ENCODE measurements at places on chromosomes 5 and 9.
A peak's percentile ranks its signal among the peaks of the same experiment; 100 is the strongest.

DNA sequence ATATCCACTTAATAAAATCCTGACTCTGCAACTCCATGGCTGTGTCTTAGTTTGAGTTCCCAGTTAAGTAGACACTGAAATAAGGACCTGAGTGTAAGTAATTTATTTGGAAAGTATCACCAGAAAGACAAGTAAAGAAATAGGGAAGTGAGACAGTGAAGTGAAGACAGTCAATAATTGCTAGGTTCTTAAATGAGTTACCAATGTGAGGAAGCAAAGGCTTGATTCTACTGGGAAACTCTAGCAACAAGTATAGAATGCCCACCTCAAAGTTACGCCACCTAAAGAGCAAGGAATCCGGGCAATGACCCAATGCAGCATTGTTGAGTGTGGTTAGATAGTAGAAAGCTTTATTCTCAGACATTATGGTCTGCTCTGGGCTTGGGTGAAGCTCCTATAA lies 383.9 kb downstream of the TLR4 start:
- no peak for DNase-seq

DNA sequence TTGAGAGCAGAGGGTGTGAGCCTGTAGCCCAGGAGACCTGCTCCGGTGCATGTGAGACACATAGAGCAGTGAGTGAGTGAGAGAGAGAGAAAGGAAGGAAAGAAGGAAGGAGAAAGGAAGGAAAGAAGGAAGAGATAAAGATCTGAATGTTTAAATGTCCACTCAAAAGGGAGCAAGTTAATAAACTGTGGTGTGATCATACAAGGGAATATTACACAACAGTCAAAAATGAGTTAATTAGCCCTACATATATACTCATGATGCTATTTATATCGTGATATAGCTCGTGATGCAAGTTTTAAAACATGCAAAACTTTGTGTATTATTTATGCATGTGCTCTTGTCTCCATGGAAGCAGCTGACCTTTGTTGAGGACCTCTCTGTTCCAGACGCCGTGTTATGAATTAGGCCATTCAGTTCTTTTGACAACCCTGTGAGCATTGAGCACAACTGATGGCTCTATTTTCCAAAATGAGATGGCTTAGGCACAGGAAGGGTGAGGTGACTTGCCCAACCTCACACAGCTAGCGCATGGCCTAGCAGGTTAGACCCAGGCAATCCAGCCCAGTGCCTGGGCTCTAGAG lies 70.6 kb downstream of the HMCN2 start:
- DNase-seq = no peak

DNA sequence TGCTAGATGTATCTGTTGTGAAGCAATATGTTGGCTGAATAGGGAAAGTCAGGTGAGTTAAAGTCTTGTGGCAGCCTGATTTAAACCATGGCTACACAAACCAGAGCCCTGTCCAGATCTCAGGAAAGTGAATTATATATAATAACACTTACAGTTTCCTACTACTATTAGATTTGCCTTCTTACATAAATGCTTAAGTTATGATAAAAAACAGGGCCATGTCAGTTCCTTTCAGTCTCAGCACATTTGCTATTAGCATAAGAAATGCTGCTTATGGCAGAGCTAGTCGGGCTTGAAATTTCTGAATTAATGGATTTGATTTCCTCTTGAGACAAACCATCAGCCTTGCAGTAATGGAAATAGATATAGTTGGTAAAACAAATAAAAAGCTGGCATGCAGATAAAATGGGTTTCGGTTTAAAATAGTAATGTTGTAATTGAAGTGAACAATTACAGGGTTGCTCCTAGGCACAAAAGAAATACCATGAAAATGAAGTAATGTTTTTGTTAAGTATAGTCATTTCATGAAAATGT lies 664.2 kb upstream of the ZNF608 start:
- no peak for DNase-seq

DNA sequence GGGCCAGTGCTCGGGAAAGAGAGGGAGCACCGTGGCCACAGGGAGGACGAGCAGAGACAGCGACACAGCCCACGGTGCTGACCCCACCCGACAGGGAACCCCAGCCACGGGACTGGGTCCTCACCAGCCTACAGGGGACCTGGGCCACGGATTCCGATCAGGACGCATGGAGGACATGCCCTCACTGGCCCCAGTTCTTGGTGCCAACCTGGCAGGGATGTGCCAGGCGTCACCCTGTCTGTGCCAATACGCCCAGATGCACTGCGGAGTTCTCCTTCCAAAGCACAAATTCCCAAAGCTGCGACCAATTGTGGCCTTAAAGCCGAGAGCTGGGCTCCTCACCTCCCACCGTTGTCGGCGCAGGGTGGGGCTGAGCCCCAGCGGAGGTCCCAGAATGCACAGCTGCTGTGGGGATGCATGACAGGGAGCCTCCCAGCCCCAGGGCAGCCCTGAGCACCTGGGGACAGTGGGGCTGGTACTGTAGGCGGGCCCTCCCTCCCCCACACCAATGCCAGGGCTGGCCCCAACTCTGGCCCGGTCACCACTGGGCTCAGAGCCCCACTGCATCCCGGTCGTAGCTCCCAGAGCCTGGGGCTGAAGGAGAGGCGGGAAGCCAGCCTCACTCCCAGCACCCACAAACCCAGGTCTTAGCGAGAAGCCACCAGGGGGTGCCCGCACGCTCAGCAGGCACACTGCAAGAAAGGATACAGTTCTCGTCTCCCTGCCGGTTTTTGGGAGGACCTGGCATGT lies 44.2 kb downstream of the NKD2 start:
- no peak for DNase-seq

DNA sequence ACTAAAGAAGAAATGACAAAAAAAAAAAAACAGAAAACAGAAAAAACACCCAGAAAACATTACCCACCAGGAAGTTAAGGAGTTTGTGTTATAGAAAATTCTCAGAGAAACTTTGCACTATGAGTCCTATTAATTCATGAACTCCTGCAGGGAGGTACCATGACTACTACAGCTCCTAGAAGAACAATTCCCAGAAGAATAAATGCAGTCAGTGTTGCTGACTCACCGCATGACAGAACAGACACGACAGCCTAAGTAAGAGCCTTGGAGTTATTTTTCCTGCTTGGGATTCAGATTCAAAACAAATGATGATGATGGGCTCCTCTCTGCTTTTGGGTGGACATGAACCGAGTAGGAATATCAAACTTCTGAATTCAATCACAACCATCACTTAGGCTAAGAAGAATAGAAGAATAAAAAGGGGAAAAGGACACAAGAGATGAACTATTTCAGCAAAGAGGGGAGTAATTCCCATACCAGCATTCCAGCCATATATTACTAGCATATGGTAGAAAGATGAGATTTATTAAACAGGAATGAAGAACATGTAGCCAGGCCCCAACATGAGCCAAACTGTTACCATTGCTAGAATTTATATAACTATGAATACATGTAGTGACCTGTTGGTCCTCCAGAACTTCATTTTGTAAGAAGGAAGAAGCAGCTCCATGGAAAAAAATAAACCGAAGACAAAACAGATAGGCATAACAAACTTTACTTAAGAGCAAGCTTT lies 209.6 kb upstream of the PDE4D start:
- DNase-seq = no peak

DNA sequence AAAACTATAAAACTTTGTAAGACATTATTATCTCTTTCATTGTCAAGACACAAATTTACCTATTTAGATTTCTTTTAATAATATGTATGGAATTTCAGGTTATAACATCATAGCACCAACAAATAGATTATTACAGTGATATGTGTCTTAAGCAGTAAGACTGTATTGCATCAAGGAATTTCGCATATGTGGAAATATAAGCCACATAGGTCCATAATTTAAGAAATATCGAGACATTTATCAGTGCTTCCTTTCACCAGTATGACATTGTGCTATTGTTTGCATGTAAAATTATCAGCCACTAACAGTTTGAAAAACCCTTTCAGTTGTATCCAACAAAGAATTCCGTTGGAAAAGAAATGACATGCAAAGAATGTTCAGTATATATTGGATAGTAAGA lies 186.7 kb upstream of the RASA1 start:
- no peak for DNase-seq

- DNase-seq = no peak
Observed at GRCh38 chr9:18739641-18740318, 265.8 kb downstream of the ADAMTSL1 start.

DNA sequence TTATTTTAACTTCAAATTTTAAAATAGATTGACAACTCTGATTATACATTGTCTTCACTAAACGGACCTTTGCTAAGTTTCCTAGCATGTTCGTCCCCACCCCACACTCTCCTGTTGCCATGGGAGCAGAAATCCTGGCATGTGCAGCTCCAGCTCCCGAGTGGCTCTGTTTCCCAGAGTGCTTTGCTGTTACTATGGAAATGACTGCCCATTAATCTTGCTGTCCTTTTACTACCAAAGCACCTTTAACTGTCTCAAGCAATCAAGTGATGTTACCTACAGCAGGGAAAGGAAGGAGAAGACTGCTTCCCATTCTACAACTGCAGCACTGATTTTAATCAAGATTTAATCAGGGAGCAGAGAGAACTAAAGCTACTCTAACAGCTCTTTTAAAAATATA lies 212.0 kb upstream of the KIF2A start:
- no peak for DNase-seq

GRCh38 chr5:112694853-112695709 lies 42.6 kb upstream of the APC start:
- no peak for DNase-seq

DNA sequence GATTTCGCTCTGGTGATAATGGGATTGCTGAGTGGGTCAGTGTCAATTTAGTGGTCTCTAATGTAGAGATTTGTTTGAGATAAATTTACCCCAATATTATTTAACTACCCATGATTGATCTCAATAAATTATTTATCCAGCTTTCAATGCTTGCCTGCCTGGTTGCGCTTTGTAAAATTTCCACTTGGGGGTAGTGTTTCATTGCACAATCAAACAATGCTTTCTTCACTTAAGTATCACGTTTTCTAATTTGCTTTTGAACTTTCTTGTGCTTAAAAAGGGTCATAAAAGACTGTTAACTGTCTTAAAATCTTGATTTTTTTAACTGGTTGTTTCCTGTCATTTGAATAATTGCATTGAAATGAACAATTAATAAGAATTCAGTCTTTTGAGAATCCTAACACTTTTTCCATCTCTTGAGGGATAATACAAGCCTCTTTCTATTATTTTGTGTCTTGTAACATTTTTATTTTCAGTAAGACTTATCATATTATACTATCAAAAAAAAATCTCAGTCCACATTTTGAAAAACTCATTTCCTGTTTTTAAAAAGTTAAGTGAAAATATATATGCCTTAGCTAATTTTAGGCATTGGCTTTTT lies 18.7 kb downstream of the HSD17B4 start:
- no peak for DNase-seq

DNA sequence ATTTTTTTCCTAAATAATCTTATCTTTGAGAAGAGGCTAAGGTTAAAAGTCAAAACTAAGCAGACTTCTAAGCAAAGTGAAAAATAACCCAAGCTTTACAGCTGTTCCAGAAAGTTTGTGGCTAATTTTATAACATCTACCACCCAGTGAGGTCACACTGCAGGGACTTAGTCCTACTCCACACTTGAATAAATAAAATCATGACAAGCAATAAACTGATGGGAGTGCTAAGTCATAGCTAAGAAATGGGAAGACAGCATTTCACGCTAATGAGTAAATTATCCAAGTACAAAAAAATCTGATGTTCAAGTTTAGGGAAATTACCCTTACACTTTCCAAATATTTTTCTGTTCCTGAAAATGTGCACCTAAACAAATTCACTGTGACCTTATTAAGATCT lies 47.7 kb downstream of the ZNF608 start:
- DNase-seq = no peak

GRCh38 chr5:172481011-172481800 lies 26.9 kb upstream of the SH3PXD2B start:
- no peak for DNase-seq

- peak; percentile 76 for DNase-seq
Observed at GRCh38 chr5:93583768-93584595, 960 bp downstream of the NR2F1 start.

DNA sequence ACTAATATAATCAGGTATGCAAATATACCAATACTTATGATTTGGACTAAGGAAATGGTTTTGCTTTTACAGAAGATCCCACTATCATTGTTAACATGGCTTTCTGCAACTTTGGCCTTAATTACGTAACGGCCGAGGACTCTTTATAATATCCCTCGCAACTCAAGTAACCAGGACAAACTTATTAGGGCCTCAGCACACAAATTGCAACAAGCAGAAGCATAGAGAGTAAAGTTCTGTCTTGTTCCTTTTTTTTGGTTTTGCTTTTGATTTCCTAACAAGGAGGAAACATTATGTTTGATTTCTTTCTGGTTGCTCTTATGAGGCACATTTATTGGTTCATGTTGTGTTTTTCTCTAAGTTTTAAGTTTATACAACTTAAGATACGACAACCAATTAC lies 60.4 kb downstream of the RORB start:
- no peak for DNase-seq

DNA sequence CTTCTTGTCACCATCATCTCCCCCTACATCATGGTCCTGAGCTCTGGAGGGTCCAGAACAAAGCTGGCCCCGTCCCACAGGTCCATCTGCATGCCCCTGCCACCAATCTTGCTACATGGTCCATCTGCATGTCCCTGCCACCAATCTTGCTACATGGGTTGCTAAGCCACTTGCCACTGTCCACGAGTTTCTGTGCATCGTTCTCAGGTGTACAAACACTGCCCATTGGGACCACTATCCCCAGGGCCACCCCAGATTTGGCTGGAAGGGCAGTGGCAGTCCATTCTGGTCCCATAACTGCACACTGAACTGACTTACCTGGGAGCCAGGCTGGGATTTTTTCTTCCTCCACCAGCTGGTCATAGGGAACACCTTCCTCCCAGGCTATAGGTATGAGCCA lies 8.0 kb upstream of the LAMC3 start:
- no peak for DNase-seq

DNA sequence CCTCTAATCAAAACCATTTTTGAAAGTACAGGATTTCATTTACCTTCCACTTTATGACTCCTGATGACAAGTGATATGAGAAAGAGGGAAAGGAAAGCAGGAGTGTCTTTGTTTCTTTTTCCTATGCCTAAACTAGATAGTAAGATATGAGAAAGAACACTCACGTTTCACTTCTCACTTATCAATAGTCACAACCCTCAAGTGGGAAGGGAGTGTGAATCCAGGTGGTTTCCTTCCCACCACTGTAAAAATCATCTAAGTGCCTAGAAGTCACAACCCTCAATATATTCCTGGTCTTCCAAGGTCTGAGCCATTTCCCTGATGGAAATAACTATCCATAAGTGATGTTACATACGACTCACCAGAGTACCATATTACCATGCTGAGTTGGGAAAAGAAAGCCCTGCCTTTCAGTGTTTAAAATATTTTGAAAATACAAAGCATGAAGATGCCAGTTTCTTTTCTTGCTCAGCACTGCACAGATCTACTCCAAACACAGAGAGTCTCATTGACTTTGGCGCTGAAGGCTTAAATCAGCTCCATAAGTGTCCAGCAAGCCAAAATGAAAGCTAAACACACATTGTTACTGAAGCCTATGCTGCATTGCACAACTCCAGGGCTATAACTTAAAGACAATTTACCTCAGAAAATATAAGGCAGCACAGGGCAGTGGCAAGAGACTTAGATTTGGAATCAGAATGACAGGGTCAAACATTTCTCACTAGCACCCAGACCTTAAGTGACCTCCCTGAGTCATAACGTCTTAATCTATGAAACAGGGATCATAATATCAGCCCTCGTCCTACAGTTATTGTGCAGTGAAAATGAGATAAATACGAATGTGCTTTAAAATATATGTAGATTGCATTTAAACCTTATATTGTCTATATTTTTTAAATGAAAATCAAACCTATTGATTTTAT lies 301.2 kb downstream of the KIAA0825 start:
- no peak for DNase-seq

- no peak for DNase-seq
Observed at GRCh38 chr5:89934069-89934468, 475.5 kb downstream of the CETN3 start.

- DNase-seq = no peak
Observed at GRCh38 chr9:137117269-137117731, 2.8 kb upstream of the DPP7 start.

Data from activated effector memory CD4-positive, alpha-beta T cell treated with anti-CD3 and anti-CD28 coated beads, Interleukin-2, amount 50 U/mL, for 16 hours (primary cell).